Uterus (tissue), 4 donors: ENCODE measurements at places on chromosomes 7 and 10. TPM values are rescaled to one million over a fixed set of nuclear protein-coding genes. Genes with fewer than 3 reads are reported as not detected.
A peak's percentile ranks its signal among the peaks of the same experiment; 100 is the strongest.

GRCh38 chr7:137657476-137658189 lies 189.1 kb downstream of the DGKI start:
- no peak for DNase-seq

DNA sequence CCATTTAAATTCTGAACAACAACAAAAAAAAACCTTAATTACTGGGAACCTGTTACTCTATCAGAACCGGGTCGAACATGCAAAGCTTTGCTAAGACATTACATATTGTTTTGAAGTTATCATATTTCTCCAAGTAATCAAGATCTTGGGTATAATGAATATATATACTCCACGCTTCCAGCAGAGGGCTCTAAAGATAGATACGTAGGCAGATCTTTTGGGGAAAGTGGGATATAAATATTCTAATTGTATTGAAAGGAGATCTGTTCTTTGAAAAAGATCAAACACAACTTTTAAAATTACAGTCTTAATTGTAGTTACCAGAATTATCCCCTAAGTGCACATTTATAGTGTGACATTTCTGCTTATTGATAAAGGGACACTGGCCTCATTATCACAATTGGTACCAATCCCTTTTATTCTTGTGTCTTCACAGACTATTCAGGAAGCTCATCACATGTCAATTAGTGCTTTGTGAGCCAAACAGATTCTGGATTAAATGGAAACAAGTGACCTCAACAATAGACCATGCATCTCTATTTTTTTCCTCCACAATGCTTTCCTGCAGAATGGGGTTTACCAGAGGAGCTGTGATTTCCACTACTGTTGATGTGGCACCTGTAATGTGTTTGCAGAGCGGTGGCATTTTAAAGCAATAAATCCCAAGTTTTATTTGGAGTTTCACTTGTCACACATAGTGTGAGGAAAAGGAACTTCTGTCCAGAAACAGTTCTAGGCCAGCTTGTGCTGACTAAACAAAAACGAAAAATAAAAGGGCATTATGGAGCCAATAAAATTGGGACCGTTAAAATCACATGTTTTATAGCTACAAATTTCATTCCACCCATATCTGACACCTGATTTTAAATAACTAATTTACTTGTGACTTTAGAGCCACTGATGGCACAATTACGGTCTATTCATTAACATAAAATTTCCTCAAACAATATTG lies 122.4 kb downstream of the CTTNBP2 start:
- DNase-seq = no peak

DNA sequence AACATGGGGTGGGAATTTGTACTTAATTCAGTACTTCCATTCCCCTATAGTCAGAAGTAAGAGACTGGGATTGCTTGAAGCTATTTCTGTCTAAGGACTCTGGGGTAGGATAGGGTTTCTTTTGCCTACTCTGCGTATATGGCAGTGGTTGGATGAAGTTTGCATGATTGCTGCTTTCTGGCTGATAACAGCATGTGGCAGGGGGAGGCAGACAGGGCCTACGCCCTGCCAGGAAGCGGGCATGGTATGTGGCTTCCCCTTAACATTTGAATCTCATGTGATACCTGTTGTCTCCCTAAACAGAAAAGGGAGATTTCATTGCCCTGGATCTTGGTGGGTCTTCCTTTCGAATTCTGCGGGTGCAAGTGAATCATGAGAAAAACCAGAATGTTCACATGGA lies 57.1 kb downstream of the TACR2 start:
- DNase-seq = no peak

GRCh38 chr7:144824360-144824759 lies 11.5 kb downstream of the TPK1 start:
- no peak for DNase-seq

- no peak for DNase-seq
Observed at GRCh38 chr7:90092506-90092905, 61.8 kb upstream of the STEAP1 start.

DNA sequence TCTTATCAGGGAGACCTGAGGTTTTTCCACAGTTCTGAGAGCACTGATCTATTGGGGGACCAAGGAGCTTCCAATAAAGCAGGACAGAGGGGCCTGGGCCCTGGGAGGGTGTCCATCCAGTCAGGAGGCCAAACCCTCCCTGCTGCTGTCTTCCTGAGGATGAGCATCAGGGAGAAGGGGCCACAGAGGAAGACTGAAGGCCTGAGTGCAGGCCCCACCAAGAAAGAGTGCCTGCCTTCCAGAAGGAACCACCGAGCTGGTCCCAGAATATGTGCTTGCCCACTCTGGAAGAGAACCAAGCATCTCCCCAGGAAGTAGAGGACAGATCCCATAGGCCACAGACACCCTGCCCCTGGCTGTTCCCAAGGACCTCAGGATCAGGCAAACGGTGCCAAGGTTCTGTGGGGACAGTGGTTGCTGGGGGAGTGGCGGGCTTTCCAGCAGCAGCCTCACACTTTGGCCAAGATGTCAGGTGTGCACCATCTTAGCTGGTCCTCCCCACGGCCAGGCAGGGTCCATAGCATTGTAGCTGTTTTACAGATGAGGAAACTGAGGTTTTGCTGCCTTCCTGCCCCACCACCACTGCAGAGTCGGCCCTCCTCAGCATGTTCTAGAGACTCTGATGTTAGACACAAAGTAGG lies 199.4 kb downstream of the GRID1 start:
- no peak for DNase-seq

GRCh38 chr7:49638166-49638565 lies 135.3 kb upstream of the VWC2 start:
- DNase-seq = no peak

DNA sequence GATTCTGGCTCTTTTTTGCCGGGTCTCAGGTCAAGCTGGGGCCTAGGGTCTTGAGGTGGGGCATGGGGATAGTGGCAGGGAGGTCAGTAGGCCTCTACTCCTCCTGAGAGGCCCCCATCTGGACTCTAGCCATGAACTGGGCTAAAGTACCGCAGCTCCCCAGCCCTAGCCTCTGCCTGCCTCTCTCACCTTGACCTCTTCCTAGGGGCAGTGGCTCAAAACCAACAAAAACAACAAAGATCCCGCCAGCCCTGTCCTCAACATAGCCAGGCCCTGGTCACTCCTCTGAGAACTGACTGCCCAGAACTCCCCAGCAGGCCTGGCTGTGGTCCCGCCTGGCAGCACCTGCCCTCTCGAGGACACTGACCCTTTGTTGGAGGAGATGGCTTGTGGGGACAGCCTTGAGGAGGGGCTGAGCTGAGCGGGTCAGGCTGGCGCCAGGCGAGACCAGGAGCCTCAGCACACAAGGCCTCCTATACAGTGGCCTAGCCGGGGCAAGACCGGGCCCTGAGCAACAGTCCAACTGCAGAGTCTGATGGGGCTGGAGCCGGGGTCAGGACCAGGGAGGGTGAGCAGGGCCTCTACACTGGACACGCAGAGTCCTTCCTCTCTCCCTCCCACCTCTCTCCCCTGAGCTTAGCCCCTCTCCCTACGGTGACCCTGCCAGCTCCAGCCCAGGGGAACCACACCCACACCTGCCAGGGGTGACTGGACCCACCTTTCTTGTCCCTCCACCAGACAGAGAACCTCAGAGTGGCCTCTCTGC lies 11.6 kb upstream of the PPIF start:
- DNase-seq = no peak

- peak; percentile 79 for DNase-seq
Observed at GRCh38 chr10:74150204-74150989, at the start of gene AP3M1. Gene AP3M1, minus strand, starts transcription at chr10:74150828. Its CDS starts 12,449 bp downstream, at chr10:74138379.

- no peak for DNase-seq
Observed at GRCh38 chr7:4209966-4210365, 472.1 kb upstream of the FOXK1 start.

DNA sequence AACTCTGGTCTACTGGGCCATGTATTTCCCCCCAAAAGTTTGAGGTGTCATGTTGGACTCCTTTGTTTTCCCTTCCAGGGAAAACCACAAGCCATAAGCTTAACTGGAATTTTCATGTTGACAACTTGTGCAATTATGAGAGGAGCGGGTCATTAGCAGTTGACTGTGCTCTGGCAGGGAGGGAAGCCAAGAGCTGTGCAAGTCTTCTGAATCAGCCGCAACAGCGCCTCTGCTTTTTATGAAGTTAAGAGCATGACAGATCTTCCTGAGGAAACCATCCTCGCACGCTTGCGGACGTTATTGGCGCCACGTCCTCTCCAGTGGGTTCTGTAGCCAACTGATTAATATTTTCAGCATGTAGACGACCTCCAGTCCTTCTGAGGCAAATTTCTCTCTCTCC lies 148.7 kb upstream of the MKI67 start:
- DNase-seq = no peak

GRCh38 chr10:102517553-102517952 lies 13.8 kb downstream of the SUFU start:
- DNase-seq = no peak

GRCh38 chr7:16095171-16095950 lies 326.0 kb downstream of the CRPPA start:
- no peak for DNase-seq

DNA sequence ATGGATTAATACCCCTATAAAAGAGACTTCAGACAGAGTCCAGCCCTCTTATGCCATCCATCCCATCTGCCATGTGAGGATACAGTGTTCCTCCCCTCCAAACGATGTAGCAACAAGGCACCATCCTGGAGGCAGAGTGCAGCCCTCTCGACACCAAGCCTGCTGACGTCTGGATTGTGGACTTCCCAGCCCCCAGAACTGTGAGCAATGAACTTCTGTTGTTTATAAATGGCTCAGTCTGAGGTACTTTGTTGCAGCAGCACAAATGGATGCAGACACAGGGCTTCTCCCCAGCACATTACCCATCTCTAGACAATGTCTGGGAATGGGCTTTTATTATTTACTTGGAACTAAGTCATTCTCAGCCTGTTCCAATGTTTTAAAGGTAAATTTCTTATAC lies 195.6 kb downstream of the WDR37 start:
- no peak for DNase-seq

DNA sequence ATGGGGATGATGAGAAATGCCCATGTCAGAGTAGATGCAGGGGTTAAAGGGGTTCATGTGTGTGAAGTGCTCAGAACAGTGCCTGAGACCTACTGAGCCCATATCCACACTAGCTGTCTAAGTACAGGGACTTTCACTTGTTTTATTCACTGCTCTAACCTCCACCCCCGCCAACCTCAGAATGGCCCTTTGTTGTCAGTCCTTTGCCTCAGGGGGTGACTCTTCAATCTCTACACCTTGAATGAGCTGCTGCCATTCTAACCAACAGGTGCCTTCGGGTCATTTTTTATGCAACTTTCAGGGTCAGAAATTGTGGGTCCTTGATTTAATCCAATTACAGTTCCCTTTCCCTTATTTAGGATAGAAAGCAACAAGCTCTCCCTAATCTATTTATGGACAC lies 26.2 kb downstream of the VSTM4 start:
- no peak for DNase-seq

The WNT2 gene
- total RNA-seq = not detected

The LBX1 gene
- total RNA-seq = not detected

The ZNF277 gene
- total RNA-seq = 14.4 TPM

The FFAR4 gene
- total RNA-seq = not detected

The C10orf95 gene
- total RNA-seq = 0.21 TPM

The EZH2 gene
- 1.2 TPM for total RNA-seq

The CNPY1 gene
- not detected for total RNA-seq

The PON3 gene
- total RNA-seq = 10.1 TPM

The ARHGAP22 gene
- 0.26 TPM for total RNA-seq

The ADARB2 gene
- total RNA-seq = 2.6 TPM

The LRMDA gene
- 1.5 TPM for total RNA-seq

The UFSP1 gene
- total RNA-seq = not detected

The GRK5 gene
- 34.6 TPM for total RNA-seq

The CALHM3 gene
- not detected for total RNA-seq
